ENCODE measurements at places on chromosomes 4 and X.

DNA sequence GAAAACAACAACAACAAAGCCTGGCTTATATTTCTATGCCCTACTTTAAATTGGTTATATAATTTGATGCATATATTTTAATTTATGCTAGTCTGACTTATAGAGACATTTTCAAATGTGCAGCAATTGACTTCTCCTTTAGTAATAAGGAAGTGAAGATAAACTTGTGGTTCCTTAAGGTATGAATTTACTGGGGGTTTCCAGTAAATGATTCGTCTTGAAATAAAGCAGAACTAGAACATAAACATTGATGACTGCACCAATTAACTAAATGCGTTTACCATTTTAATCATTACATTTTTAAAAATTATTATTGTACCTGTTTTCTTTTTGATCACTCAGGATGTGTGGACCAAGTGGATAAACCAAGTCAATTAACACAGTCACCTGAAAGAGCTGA lies 99.6 kb upstream of the CCSER1 start:
- no peak for DNase-seq

GRCh38 chr4:15781427-15782095 lies 3.4 kb downstream of the CD38 start:
- peak; percentile 52 for DNase-seq

- DNase-seq: peak; percentile 96
Measured at GRCh38 chr4:8409264-8410065, 31.1 kb downstream of the ACOX3 start.

DNA sequence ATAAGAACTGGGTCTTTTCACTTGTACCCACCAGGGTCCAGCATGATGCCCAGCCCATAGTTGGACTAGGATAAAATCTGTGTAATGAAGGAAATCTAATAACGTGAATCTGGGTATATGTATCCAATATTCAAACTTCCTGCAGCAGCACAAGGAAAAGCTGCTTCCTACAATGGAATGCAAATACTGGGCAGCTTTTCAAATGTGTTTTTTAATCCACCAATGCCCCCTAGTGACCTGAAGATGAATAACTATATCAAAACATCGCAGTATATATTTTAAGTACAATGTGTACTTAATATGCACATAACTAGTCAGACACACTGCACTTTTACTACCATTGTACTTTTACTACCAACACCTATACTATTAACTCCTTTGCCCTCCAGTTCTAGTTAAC lies 5.3 kb downstream of the APOO start:
- peak; percentile 27 for DNase-seq

DNA sequence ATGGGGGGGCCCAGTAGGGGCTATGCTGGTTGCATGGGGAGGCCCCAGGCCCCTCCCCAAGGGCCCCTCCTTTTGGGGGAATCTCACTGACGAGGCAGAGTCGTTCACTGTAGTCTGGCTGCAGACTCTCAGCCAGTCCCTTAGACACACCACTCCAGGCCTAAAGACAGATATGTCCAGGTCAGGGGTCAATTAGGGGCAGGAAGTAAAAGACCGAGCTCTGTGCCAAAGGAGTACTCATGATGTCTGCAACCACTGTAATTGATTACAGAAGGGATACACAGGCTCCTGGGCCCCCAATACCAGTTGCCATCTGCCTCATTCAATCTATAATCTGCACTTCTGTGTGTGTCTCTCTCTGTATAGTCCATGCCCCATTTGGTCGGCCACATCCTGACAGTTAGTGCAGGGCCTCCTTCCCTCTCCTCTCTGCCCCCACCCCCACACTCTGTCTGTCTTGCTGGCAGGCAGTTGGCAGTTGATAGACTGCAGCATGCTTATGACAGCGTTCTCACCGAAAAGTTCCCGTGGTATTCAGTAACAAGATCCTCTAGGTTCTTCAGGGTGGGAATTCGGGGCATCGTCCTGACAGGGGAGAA lies 1.3 kb upstream of the CXorf65 start:
- peak; percentile 60 for DNase-seq

GRCh38 chrX:50698944-50699343 lies 115.0 kb downstream of the SHROOM4 start:
- no peak for DNase-seq

- DNase-seq: no peak
Measured at GRCh38 chr4:141658309-141658708, 21.9 kb downstream of the IL15 start.

DNA sequence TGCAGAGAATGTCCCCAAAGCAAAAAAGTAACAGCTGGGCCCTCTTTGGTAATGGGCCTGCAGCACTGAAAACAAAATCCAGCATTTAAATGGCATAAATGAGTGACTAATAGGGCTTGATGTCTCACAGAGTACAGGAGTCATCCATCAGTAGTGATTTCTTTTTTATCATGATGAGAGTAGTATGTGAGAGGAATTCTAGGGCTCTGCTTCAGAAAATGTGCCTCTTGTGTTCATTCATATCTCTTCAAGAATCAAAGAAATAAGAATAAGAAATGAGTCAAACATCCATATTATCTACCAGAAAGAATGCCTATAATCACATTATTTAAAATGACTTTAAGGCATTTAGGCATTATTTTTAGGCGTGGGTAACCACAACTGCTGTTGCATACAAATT lies 792.9 kb upstream of the HTR2C start:
- no peak for DNase-seq

- DNase-seq: no peak
Measured at GRCh38 chrX:48467281-48467761, 2.7 kb downstream of the SLC38A5 start.

GRCh38 chr4:89119836-89120235 lies 8.5 kb downstream of the TIGD2 start:
- no peak for DNase-seq

- DNase-seq: no peak
Measured at GRCh38 chr4:159483782-159484741, 381.2 kb downstream of the RAPGEF2 start.

DNA sequence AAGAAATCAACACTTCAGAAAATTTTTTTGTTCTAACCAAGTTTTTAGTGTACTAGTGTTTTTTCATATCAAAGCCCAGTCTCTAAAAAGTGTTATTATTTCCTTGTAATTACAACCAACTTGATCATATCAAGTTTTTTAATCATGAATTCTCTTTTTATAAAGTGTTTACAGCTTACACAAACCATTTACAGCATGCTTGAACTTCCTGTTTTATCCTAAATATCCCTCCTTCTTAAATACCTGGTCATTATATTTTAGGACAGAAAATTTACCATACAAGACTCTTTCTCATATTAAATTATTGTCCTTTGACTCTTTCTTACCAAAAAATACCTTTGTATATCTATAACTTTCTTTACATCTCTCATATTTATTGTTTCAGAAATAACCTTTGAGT lies 89.4 kb upstream of the NPY2R start:
- no peak for DNase-seq

DNA sequence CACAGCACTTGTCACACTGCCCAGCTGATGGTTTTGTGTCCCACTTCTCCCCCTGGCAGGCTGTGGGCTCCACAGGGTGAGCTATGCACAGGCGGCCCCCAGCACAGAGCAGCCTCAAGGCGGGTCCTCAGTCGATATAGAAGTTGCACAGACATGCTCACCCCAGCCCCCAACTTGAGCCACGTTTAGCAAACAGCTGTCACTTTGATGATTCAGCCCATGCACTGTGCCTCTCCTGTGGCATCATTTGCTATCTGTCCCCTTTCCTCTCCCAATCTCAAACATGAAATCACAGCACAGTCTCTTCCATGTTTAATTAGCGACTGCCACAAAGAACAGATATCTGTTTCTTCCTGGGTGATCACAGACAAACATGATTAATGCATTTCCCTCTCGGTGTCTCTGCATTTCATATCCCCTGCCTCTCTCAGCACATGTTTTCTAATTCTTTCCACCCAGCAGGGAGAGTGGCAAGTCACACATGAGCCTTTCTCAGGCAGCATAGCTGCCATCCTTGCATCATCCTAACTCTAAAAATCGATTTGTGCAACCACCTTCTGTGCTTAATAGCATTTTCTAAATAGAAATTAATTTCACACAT lies 204.9 kb downstream of the EVC2 start:
- DNase-seq: no peak

DNA sequence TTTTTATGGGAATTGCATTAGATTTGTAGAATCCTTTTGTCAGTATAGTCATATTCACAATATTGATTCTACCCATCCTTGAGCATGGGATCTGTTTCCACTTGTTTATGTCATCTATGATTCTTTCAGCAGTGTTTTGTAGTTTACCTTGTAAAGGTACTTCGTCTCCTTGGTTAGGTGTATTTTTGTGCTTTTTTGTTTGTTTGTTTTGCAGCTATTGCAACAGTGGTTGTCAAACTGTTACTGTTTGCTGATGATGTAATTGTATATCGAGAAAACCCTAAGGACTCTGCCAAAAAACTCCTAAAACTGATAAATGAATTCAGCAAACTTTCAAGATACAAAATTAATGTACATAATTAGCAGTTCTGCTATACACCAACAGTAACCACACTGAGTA lies 127.9 kb upstream of the AR start:
- DNase-seq: no peak

DNA sequence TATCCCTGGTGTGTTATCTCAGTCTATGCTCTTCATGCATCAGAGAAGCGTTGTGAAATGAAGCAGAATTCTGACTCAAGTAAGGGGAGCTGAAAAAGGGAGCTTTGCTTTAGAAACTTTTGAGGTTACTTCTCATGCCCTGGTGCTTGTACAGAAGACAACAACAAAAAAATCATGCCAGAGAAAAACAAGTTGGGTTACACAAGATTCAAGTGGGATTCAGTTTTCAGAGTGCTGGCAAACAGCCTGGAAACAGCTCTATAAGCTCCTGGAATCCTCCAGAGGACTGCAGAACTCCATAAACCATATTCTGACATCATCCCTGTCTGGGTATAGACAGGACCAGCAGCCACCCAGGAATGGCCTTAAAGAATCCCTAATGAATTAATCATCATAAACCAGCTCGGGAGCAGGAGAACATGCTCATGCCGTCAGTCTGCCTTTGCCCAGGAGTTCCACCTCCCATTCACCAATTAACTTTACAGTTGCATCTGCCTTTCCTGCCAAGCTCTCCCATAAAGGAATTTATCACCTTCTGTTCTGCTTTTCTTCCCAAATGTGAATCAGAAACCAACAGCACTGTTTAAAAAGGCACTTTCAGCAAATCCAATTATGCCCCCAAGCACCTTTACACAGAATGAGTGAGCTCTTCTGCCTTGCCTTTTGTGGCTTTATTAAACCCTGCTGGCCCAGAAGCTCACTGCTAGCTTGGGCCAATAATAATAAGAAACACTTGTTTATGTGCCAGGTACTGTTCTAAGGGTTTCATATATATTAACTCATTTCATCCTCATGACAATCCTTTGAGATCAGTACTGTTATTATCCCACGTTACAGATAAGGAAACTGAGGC lies 54.5 kb upstream of the FBXW7 start:
- DNase-seq: no peak

- no peak for DNase-seq
Measured at GRCh38 chr4:101191302-101192098, 155.8 kb downstream of the PPP3CA start.

DNA sequence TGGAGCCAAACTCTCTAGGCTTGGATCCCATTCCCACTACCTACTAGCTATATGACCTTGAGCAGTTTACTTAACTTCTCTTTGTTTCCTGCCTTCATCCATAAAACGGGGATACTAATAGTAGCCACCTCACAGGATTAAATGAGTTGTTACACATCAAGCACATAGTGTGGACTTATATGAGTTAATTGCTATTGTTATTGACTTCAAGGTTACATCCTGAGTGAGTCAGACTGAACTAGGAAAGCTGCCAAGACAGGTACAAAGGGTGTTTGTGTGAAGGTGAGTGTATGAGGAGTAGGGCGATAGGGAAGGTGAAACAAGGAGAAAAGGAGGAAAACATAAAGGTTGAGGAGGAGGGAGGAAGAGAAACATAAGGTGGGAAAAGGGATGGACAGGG lies 32.2 kb downstream of the TFDP3 start:
- no peak for DNase-seq

- no peak for DNase-seq
Measured at GRCh38 chr4:36292556-36293188, 11.3 kb downstream of the DTHD1 start.

DNA sequence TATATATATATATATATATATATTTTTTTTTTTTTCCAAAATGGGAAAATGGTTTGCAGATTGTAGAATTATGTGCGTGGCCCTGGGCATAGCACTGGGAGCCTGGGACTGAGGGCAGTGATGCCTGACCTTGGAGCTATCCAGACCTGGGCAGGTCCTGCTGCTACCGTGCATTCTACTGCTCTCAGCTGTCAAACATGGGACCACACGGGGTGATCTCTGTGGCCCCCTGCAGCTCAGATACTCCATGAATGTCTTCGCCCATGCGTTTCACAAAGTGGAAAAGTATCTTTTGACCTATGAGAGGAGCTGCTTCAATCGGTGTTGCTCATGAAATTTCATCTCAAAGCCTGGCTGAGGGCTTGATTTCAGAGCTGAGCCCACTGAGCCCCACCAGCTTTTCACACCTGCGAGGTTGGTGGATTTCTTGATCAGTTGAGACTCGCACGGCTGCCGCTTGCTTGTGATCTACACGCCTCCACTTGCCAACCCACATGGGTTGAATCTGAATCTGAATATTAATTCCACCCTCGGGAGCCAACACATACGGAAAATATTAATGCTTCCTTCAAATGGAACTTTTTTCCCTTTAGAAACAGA lies 35.7 kb downstream of the ING2 start:
- DNase-seq: no peak

- DNase-seq: no peak
Measured at GRCh38 chr4:74111306-74111975, 12.4 kb upstream of the CXCL2 start.
